ENCODE measurements at places on chromosomes 16 and 17.
A peak's percentile ranks its signal among the peaks of the same experiment; 100 is the strongest.

DNA sequence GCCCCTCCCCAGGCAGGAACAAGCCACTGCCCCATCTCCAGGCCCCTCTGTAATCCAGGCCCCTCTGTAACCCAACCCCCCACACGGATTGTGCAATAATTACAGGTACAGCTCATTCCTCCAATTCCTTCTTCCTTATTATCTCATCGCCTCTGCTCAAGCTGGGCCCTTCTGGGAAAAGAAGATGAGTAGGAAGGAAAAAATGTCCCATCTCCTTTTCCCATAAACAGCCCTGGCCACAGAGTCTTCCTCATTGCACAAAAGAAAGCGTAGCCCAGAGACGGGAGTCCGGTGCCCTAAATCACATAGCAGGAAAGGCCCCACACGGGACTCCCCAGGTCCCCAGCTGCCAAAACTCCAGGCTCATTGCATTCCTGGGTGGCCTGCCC is 3.6 kb upstream of the LITAFD start:
- peak; percentile 85 for DNase-seq

DNA sequence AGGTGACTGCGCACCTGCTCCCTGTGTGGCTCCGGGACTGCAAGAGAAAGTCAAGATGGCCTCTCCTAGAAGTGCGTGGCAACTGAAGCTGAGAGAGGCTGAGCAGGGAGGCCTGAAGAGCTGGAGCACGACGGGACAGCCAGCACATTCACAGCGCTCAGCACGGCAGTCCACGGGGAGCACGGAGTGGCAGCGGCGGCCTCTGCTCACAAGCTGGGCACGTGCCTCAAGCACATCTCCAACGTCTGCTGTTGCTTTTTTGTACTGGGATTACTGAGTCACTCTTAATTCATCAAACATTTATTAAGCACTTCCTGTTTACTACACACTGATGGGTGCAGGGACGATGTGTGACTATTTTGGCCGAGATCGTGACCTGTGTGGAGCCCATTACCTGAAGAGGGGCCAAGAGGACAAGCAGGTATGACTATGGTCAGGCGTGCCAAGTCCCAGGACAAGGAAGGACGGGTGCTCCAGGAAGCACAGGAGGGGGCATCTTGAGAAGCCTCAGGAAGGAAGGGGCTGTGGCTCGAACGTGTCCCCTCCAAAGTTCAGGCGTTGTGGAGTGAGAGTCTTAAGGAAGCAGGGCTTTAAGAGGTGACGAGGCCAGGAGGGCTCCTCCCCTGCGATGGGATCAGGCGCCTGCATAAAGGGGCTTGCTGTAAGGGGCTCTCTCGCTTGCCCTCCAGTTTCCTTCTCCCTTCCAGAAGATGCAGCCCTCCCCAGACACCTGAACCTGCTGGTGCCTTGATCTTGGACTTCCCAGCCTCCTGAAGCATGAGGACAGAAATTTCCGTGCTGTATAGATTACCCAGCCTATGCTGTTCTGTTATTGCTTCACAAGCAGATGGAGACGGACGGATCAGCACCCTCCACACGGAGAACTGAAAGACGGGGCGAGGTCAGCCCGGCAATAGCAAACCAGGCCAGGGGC is 105.8 kb downstream of the ADCY9 start:
- DNase-seq: no peak

DNA sequence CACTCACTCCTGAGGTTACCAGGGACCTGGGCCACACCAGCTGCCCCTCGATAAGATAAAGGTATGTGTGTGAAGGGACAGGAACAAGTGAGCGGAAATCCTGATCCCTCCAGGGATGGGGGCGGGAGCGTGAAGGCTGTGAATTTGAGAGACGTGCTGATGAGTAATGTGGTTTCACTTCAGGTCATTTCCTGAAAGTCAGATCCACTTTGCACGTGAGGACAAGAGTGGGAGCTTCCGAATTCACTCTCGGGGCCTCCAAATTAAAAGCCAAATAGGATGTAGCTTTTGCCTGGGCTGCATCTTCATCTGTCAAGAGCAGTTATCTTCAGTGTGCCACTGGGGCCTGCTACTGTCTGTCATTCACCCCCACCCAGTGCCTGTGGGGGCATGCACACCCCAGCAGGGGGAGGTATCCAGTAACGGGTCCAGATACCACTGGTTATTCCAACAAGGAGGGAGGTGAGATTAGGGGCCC is 87.4 kb upstream of the LHX1 start:
- DNase-seq: peak; percentile 59

- DNase-seq: no peak
Measured at GRCh38 chr16:84332975-84333684, 35.2 kb upstream of the ATP2C2 start.

DNA sequence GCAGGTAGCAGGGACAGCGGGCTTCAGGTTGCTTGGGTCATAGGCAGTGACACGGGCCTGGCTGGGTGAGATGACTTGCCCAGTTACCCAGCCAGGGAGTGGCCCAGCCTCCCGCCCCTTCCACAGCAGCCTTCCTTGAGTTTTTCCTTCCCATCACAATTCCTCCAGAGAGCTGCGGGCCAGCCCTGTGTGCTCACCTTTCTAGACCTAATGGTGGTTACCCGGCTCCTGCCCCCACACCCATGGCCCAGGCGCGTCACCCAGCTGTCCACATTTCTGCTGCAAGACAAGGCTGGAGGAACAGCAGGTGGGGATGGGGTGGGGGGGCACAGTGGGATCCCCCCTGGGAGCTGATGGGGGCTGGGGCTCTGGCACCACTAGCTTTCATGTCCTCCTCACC is 203.2 kb downstream of the NTN1 start:
- DNase-seq: no peak

- peak; percentile 98 for DNase-seq
Measured at GRCh38 chr17:57892820-57893595, 43.2 kb upstream of the MRPS23 start.

DNA sequence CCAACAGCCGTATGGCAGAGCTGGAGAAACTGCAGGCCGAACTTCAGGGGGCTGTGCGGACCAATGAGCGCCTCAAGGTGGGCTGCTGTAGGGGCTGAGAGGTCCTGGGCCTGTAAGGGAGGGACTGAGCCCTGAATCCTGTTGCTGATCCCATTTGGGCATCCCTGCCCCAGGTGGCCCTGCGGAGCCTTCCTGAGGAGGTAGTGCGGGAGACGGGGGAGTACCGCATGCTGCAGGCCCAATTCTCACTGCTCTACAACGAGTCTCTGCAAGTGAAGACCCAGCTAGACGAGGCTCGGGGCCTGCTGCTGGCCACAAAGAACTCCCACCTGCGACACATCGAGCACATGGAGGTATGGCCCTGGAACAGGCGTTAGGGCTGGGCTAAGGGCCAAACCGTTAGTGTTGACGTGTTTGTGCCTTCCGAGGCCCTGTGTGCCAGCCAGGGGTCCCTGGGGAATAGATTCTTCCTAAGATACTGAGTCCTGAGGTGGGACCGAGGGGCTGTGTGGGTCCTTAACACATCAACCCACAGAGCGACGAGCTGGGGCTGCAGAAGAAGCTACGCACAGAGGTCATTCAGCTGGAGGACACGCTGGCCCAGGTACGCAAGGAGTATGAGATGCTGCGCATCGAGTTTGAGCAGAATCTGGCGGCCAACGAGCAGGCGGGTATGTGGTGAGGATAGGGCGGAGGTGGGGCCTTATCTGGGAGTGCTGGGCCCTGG is 4.2 kb downstream of the RNF40 start:
- DNase-seq: no peak

GRCh38 chr16:31143011-31143693 is 6.7 kb downstream of the PRSS36 start:
- DNase-seq: no peak

- no peak for DNase-seq
Measured at GRCh38 chr17:79305768-79306423, 231.3 kb downstream of the ENGASE start.

GRCh38 chr17:12348476-12348875 is 317.2 kb upstream of the MYOCD start:
- DNase-seq: no peak

DNA sequence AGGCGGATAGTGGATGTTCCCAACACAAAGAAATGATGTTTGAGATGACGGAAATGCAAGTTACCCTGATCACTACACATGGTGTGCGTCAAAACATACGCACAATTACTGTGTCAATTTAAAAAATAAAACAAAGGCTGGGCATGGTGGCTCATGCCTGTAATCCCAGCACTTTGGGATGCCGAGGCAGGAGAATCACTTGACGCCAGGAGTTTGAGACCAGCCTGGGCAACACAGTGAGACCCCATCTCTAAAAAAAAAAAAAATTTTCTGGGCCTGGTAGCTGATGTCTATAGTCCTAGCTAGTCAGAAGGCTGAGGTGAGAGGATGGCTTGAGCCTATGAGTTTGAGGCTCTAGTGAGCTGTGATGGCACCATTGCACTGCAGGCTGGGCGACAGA is 51.8 kb downstream of the TEKT5 start:
- no peak for DNase-seq
